ENCODE measurements at places on chromosomes 16 and 17. TPM values are rescaled to one million over a fixed set of nuclear protein-coding genes. Genes with fewer than 3 reads are reported as not detected.

- no peak for DNase-seq
- H3K36me3 ChIP-seq: no peaks in the 10 kb centered on the region
- no peaks in the 10 kb centered on the region for H3K4me1 ChIP-seq
- no peak overlapping the region for H3K4me3 ChIP-seq
- no peak overlapping the region for H3K27ac ChIP-seq
Measured at GRCh38 chr17:73430848-73431247, 119.0 kb upstream of the CDC42EP4 start.

DNA sequence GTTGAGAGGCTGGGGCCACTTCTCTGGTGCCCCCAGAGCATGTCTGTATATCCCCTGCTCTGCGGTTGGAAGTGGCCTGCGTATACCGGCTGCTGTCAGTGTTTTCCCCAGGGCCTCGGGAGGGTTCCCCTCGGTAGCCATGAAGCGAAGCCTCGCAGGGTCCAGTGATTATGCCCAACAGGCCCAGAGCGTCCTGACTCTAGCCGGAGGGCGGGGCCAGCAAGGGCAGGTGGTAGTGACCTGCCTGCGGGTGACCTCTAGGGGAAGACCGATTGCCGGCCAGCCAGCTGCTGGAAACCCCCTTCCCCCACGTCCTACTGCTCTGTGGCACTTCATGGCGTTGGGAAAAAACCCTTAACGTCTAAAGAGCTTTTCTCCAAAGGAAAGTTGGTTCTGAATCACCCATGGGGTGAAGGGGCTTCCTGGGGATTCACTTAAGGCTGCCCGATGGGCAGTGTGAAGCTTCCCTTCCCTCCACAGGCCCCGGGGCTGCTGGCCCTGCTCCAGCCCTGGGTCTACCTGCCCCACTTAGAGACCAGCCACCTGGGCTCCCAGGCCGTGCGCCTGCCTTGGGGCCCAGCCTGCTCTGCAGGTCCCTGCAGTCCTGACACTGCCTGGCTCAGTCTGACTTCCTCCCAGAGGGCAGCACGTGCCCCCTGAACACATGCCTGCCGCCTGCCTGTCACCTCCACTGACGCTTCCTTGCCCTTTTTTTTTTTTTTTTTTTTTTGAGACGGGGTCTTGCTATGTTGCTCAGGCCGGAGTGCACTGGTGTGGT is 72.8 kb downstream of the SOCS1 start:
- H3K27me3 ChIP-seq: no peaks in the 10 kb centered on the region
- no peaks in the 10 kb centered on the region for H3K36me3 ChIP-seq
- H3K27ac ChIP-seq: no peak overlapping the region

DNA sequence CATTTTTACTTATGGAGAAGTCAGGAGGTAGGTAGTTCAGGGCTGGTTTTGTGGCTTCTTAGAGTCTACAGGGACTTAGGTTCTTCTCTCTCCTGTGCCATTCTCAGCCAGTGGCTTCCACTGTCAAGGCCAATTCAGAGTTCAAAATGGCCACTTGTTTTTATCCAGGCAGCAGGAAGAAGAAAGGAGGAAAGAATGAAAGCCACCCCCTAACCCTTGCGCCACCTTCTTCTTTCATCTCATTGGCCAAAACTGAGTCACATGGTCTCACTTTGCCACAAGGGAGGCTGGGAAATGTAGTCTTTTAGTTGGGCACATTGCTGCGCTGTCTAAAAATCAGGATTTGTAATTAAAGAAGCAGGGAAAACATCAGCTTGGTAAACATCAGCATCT is 60.8 kb upstream of the MED9 start:
- no peak overlapping the region for H3K27ac ChIP-seq
- no peaks in the 10 kb centered on the region for H3K36me3 ChIP-seq
- H3K27me3 ChIP-seq: no peaks in the 10 kb centered on the region
- DNase-seq: peak; percentile 89

- H3K27me3 ChIP-seq: no peaks in the 10 kb centered on the region
- H3K4me1 ChIP-seq: no peaks in the 10 kb centered on the region
- H3K36me3 ChIP-seq: 0 out of 2 replicates have a peak, but pooled peaks cover 5% of the 10 kb centered on the region
- DNase-seq: no peak
- H3K4me3 ChIP-seq: no peak overlapping the region
Measured at GRCh38 chr16:31734265-31734664, 139.3 kb upstream of the ZNF267 start.

DNA sequence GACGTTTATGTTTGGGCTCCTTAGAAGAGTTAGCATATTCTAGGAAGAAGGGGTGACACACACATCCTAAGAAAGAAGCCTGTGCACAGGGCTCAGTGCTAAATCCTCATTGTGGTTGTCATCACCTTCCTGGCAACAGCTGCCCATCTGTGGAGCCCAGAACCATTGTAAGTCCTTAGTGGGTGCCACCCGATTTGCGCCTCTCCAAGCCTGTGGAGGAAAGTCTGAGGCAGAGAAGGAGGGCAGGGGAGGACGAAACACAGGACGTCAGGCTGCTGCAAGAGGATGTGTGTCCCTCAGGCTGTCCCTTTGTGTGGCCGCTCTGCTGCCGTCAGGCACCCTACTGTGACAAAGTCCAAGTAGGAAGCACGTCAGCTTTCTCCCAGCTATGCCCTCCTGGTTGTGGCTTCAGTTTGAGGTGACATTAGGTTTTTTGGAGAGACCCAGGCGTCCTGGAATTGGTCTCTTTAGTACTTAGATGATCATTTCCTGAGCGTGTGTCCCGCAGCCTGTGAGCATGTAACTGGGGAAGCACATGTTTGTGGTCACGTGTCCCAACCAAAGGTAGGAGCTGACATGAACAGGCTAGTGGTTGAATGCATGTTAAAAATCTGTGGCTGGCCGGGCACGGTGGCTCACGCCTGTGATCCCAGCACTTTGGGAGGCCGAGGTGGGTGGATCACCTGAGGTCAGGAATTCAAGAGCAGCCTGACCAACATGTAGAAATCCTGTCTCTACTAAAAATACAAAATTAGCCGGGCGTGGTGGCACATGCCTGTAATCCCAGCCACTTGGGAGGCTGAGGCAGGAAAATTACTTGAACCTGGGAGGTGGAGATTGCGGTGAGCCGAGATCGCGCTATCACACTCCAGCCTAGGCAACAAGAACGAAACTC is 10.7 kb downstream of the CLUAP1 start:
- no peak overlapping the region for H3K27ac ChIP-seq
- no peaks in the 10 kb centered on the region for H3K4me1 ChIP-seq
- no peak for DNase-seq
- no peak overlapping the region for H3K4me3 ChIP-seq
- no peaks in the 10 kb centered on the region for H3K36me3 ChIP-seq

GRCh38 chr17:8821446-8822105 is 22.4 kb upstream of the MFSD6L start:
- no peak for DNase-seq
- no peak overlapping the region for H3K4me3 ChIP-seq
- no peaks in the 10 kb centered on the region for H3K4me1 ChIP-seq
- H3K36me3 ChIP-seq: no peaks in the 10 kb centered on the region

DNA sequence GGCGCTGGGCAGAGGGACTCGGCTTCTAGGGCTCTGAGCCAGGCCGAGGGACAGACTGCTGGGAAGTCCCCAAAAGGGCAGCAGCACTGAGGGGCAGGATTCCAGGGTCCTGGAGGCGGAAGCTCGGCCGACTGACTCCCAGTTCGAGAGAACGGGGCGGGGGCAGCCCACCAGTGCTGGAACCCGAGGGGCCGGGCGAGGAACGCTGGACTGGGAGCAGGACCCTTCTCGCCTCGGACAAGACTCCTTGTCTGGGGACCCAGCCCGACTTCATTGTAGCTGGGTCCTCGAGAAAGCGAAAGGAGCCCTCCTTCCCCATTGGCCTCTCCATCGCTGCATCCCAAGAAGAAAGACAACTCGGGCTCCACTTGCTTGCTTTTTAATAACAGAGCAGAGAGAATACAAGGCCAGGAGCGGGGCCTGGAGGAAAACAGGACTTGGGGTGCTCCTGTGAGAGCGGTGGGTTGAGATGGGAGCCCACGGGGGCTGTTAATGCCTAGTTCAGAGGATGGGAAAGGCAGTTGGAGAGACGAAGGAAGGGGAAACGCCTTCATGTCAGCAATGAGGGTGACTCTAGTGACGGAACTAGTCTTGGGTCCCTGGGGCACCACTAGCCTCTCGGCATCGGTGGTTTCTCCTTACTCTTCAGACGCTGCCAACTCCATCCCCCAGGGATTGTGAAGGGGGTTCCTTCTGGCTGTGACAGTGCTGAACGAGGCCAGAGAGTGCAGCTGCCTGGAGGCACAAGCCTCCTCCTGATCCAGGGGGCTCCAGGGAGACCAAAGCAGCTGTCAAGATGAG is 492 bp upstream of the CAMTA2 start:
- DNase-seq: no peak
- H3K4me1 ChIP-seq: peaks cover 15% of the 10 kb centered on the region
- 0 out of 2 replicates have a peak, but pooled peaks cover 8% of the 10 kb centered on the region for H3K27me3 ChIP-seq
- H3K4me3 ChIP-seq: peak overlapping the region; percentile 87

- H3K4me3 ChIP-seq: no peak overlapping the region
- H3K27ac ChIP-seq: no peak overlapping the region
- DNase-seq: no peak
- no peaks in the 10 kb centered on the region for H3K36me3 ChIP-seq
Measured at GRCh38 chr17:53134548-53134947, 688.2 kb upstream of the KIF2B start.

DNA sequence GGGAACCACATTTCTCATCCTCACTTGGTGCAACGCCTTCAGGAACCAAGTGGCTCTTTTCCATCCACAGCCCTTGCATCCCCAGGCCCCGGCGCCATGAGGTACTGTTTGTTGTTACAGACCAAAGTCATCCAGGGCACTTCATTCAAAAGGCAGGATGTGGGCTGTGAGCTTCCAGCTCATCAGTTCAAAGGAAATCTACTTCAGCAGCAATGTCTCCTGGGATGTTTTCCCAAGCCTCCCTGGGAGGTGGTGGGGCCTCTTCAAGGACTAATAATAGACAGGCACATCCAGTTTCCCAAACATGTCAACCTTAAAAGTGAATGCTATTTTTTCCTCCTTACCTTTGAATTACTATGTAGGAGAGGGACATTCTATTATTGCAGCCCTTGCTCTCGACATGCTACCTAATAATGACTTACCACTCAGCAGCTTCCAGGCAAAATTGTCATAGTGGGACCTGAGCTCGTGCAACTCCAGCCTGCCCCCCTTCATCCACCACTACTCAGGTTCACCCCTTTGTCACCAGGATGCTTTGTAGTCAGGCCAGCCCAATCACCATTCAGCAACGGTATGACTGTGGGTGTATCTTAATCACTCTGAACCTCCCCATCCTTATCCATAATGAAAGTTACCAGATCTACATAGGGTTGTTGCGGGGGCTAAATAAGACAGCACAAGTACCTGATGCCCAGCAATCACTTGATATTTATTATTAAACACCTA is 1.7 kb upstream of the PRKCB start:
- peaks cover 13% of the 10 kb centered on the region for H3K4me1 ChIP-seq
- H3K36me3 ChIP-seq: no peaks in the 10 kb centered on the region
- peak; percentile 26 for DNase-seq
- no peak overlapping the region for H3K4me3 ChIP-seq
- H3K27ac ChIP-seq: no peak overlapping the region

DNA sequence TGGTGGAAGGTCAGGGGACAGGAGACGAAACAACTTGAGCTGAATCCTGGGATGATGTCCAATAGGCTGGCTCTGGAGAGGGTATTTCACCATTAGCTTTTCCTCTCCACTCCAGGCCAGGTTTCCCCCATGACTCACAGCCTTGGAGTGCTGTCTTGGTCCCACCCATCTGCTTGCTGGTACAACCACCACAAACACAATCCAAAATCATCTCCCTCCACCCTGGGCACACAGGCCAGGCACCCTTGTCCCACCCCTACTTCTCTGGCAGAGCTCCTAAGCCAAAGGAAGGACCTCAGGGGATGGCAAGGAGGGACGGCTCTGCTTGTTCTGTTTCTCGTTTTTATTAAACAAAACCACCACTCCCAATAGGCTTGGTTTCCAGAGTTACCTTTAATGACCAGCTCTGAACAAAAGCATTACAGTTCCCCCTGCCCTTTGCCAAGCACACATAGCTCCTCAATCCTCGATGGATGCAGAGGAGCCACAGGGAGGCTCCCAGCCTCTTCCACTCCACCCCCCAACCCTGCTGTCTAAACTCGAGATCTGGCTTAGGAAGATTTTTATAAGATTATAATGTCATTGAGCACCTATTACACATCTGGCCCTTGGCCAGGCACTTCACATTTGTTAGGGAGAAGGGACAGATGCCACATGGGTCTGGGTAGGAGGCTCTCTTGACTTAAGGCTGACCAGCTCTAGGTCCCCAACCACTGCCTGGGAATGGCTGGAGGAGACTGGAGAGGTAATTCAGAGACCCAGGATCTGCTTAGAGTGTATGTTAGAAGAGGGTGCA is 13.3 kb downstream of the CAVIN1 start:
- H3K27me3 ChIP-seq: no peaks in the 10 kb centered on the region
- no peak overlapping the region for H3K27ac ChIP-seq

GRCh38 chr17:38894276-38894675 is 24.4 kb downstream of the LASP1 start:
- no peaks in the 10 kb centered on the region for H3K36me3 ChIP-seq
- no peaks in the 10 kb centered on the region for H3K27me3 ChIP-seq
- peaks cover 19% of the 10 kb centered on the region for H3K4me1 ChIP-seq
- DNase-seq: no peak
- peak overlapping the region; percentile 79 for H3K27ac ChIP-seq
- no peak overlapping the region for H3K4me3 ChIP-seq

DNA sequence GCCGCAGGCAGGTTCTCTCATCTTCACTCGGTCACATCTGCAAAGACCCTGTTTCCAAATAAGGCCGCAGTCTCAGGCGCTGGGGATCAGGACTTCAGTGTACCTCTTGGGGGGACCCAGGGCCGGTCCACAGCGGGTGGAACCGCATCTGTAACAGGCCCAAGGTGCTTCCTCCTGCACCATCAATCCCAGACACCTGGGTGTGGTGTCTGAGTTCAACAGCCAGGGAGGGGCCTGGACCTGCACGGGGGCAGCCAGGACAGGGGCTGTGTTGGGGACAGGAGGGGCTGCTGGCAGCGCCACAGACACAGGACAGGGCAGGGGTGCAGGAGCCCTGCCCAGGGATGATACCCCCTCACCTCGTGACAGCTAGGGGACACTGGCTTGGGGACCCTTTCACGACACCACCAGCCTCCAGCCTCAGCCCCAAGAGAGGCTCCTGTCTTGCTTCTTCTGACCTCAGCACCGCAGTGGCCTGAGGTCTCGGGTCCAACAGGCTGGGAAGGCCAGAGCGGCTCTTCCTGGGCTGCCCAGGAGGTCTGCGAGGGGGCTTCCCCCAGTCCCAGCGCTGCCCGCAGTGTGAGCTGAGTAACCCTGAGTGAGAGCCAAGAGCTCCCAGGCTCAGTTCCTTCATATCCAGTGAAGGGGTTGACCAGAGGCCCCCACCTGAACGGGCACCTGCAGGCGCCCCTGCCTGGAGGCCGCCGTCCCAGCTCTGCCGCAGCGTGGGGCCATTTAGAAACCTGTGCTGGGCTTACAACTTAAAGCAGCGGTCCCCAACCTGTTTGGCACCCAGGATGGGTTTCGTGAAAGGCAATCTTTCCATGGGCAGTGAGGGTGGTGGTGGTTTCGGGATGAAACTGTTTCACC is 30.7 kb upstream of the BAHCC1 start:
- H3K36me3 ChIP-seq: no peaks in the 10 kb centered on the region
- no peaks in the 10 kb centered on the region for H3K27me3 ChIP-seq
- peak; percentile 34 for DNase-seq
- no peaks in the 10 kb centered on the region for H3K4me1 ChIP-seq
- H3K27ac ChIP-seq: no peak overlapping the region

NOXO1 gene
- 1.2 TPM for total RNA-seq

MAF gene
- total RNA-seq: 2.5 TPM

EMP2 gene
- 7.4 TPM for total RNA-seq

KRTAP2-3 gene
- total RNA-seq: not detected

RGS9 gene
- total RNA-seq: 12.8 TPM

TPPP3 gene
- not detected for total RNA-seq

Data from GM23338 (cell line).